ENCODE measurements at places on chromosomes 5 and 9. TPM values are rescaled to one million over a fixed set of nuclear protein-coding genes. Genes with fewer than 3 reads are reported as not detected.

SLC25A46 gene
- total RNA-seq = 85.8 TPM

CAPSL gene
- total RNA-seq = not detected

CDKN2B gene
- total RNA-seq = not detected

FAM169A gene
- total RNA-seq = 10.2 TPM

IFNA5 gene
- not detected for total RNA-seq

PCDHGA4 gene
- 1.4 TPM for total RNA-seq

All from SK-MEL-5 (cell line).